ENCODE measurements at places on chromosomes 7 and 10.

GRCh38 chr7:33630359-33630758, 275.0 kb upstream of the BMPER start:
- no peak for DNase-seq

DNA sequence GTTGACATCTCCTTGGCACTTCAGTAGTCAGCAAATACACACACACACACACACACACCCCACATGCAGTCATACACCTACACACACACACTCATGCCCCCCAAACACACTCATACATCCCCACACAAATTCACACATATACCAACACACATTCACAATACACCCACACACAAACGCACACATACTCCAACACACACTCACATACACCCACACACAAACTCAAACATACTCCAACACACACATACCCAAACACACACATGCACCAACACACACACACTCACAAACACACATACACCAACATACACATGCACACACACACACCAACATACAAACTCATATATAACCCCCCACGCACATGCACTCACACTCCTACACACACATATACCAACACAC, 31.4 kb upstream of the CHST15 start:
- no peak for DNase-seq

DNA sequence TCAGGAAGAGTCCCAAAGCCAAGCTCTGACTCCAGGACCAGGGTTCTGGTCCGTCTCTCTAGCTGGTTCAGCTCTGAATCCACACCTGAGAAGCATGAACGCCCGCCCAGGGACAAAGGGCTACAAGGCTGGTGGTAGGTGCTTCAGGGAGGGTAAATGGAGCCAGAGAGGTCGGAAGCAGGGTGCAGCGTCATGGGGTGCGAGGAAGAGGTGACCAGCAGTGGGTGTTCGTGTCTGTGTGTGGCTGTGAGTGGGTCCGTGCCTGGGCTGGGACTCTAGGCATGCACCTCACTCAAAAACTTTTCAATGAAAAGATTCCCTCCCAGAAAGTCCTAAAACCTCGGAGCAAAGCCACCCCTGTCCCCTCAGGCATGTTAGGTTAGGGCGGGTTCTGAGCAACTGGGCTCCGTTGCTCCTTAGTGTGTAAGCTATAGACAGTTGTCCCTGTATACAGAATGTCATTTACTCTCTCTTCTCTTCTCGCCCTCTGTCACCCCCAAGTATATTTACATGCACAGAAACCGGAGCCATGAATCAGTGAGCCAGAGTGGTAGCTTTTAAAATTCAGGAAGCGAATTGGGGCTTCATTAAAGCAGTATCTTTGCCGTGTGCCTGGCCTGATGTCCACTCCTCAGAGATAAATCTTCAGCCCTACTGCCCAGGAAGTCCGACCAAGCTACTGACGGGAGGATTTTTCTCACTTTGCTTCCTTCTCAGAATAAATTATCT, 12.3 kb upstream of the GATA3 start:
- DNase-seq, result no peak

DNA sequence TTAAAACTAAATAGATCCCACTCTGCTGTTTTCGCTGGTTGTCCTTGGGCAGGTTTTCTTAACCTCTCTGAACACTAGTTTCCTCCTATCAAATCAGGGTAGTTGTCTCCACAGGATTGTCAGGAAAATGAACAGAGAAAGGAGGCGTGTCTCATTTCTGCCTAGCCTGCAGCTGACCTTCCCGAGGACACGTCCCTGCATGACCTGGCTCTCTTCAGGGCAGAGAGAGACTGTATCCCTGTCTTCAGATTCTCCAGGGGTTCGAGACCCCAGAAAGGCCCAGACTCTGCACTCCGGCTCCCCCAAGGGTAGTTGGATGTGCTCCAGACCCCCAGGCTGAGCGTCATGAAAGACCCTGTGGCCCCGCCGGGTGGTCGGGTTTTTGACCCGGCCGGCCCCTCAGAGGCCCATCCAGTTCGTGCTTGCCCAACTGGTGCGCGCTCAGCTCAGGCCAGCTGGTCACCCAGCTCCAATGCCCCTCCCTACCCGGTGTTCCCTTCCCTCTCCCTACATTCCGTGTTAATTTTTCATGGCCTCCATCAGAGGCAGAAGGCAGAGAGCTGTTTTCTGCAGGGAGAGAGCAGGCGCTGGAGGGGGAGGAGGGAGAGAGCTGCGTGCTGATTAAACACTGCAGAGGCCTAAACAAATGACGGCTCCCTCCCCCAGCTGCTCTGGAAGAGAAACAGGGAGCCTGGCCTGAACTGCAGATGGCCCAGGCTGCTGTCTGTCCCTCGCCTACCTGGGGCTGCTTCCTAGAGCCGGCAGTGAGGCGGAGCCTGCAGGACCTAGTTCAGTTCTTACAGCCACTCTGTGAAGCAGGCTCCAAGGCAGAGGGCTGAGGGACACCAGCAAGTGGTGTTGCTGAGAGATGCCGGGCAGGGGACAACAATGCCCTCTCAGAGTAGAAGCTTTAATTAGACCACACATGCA, 86.2 kb upstream of the PPIF start:
- no peak for DNase-seq
